ENCODE measurements at places on chromosomes 5 and 9. TPM values are rescaled to one million over a fixed set of nuclear protein-coding genes. Genes with fewer than 3 reads are reported as not detected.

The DNM1 gene
- total RNA-seq = 8.8 TPM

The TNFSF8 gene
- total RNA-seq = 6.5 TPM

The THBS4 gene
- total RNA-seq = 1.1 TPM

The FRMPD1 gene
- not detected for total RNA-seq

The PIK3R1 gene
- total RNA-seq = 52.3 TPM

The C5orf58 gene
- total RNA-seq = not detected

The NUTM2G gene
- total RNA-seq = not detected

The SMIM32 gene
- total RNA-seq = not detected

The SLC6A19 gene
- total RNA-seq = not detected

The DBH gene
- not detected for total RNA-seq

The ZNG1C gene
- 24.9 TPM for total RNA-seq

The BTNL3 gene
- not detected for total RNA-seq

The BHMT2 gene
- total RNA-seq = 1.5 TPM

GRCh38 chr9:129281506-129282145, 103.6 kb upstream of the IER5L start:
- H3K4me3 ChIP-seq = no peak overlapping the region
- DNase-seq = peak; percentile 64
- no peaks in the 10 kb centered on the region for H3K27me3 ChIP-seq
- no peaks in the 10 kb centered on the region for H3K36me3 ChIP-seq
- peak overlapping the region; percentile 56 for H3K27ac ChIP-seq
- H3K4me1 ChIP-seq = peaks cover 17% of the 10 kb centered on the region

- peak overlapping the region; percentile 74 for H3K27ac ChIP-seq
- DNase-seq = peak; percentile 87
- no peaks in the 10 kb centered on the region for H3K36me3 ChIP-seq
These were observed 931 bp downstream of the FAM219A start for GRCh38 chr9:34457266-34458012.

GRCh38 chr9:105206496-105206820, 38.0 kb upstream of the SLC44A1 start:
- H3K4me1 ChIP-seq = peaks cover 9% of the 10 kb centered on the region
- no peaks in the 10 kb centered on the region for H3K27me3 ChIP-seq
- DNase-seq = no peak
- no peak overlapping the region for H3K4me3 ChIP-seq

DNA sequence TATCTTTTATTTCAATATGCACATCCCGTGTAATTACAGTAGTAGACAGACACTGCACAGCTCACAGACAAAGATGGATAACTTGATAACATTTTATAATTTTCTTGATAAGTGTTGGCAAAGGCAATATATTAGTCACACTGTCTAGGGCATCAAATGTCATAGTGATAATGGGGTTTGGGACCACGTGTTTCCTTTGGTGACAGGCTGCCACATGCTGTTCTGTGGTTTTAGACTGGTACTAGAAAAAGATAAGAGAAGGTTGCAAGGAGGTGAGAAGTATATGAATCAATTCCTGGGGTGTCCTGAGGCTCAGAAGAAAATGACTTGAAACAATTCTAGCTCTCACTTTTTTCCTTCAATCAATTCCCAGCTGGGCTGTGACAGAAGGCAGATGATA, 258.8 kb upstream of the CHD1 start:
- H3K27ac ChIP-seq = no peak overlapping the region
- DNase-seq = no peak
- no peaks in the 10 kb centered on the region for H3K36me3 ChIP-seq
- no peaks in the 10 kb centered on the region for H3K4me1 ChIP-seq

- no peaks in the 10 kb centered on the region for H3K27me3 ChIP-seq
- no peak for DNase-seq
- H3K36me3 ChIP-seq = no peaks in the 10 kb centered on the region
- no peak overlapping the region for H3K4me3 ChIP-seq
These were observed 8.1 kb upstream of the UBE2D2 start for GRCh38 chr5:139552893-139553575.

GRCh38 chr5:38121420-38121819, 136.9 kb upstream of the EGFLAM start:
- H3K27ac ChIP-seq = no peak overlapping the region
- no peaks in the 10 kb centered on the region for H3K36me3 ChIP-seq
- H3K27me3 ChIP-seq = no peaks in the 10 kb centered on the region
- H3K4me1 ChIP-seq = no peaks in the 10 kb centered on the region
- H3K4me3 ChIP-seq = no peak overlapping the region

- peak overlapping the region; percentile 99 for H3K27ac ChIP-seq
- no peaks in the 10 kb centered on the region for H3K27me3 ChIP-seq
- peaks cover 28% of the 10 kb centered on the region for H3K4me1 ChIP-seq
- no peaks in the 10 kb centered on the region for H3K36me3 ChIP-seq
- H3K4me3 ChIP-seq = peak overlapping the region; percentile 71
- no peak for DNase-seq
These were observed 1.1 kb upstream of the SSBP2 start for GRCh38 chr5:81751836-81752643.

- H3K27me3 ChIP-seq = no peaks in the 10 kb centered on the region
- no peaks in the 10 kb centered on the region for H3K4me1 ChIP-seq
- no peak overlapping the region for H3K27ac ChIP-seq
- H3K4me3 ChIP-seq = no peak overlapping the region
These were observed 378.8 kb upstream of the TLE4 start for GRCh38 chr9:79193001-79193400.

GRCh38 chr5:119355685-119356611, at the start of gene TNFAIP8:
TNFAIP8 (plus strand) TSS chr5:119356019; CDS start chr5:119356091, 72 bp downstream.
- H3K27ac ChIP-seq = peak within 1 kb of the TSS; percentile 91
- peak; percentile 92 for DNase-seq
- peaks cover 55% of the 10 kb centered on the region for H3K4me1 ChIP-seq
- peak within 1 kb of the TSS; percentile 65 for H3K4me3 ChIP-seq

- DNase-seq = no peak
- H3K36me3 ChIP-seq = no peaks in the 10 kb centered on the region
- H3K27me3 ChIP-seq = no peaks in the 10 kb centered on the region
- H3K4me3 ChIP-seq = no peak overlapping the region
- H3K4me1 ChIP-seq = no peaks in the 10 kb centered on the region
These were observed 29.2 kb upstream of the TIFAB start for GRCh38 chr5:135481387-135481786.

- no peaks in the 10 kb centered on the region for H3K36me3 ChIP-seq
- DNase-seq = no peak
- no peak overlapping the region for H3K4me3 ChIP-seq
- H3K4me1 ChIP-seq = peaks cover 3% of the 10 kb centered on the region
- no peak overlapping the region for H3K27ac ChIP-seq
- H3K27me3 ChIP-seq = no peaks in the 10 kb centered on the region
These were observed 190.2 kb upstream of the NR3C1 start for GRCh38 chr5:143593723-143594122.

DNA sequence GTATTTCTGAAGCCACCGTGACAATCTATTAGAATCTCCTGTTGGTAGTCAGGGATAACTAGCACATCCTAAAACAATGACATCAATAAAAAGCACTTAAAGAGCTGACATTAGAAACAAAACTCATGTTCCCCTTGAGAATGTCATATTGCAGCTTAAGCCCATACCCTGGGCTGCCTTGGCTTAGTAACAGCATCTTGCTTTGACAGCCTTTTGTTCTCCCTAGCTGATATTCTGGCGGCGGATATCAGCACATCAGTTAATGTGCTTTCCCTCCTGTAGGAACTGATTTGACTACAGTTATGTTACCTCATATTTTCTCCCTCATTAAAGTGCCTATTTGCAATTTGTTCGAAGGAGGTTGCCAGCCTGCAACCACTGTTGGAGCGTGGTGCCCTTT, 214.1 kb downstream of the CD180 start:
- H3K4me3 ChIP-seq = no peak overlapping the region
- H3K4me1 ChIP-seq = no peaks in the 10 kb centered on the region
- DNase-seq = no peak

GRCh38 chr5:90983148-90983547, 400.0 kb downstream of the ARRDC3 start:
- no peak overlapping the region for H3K27ac ChIP-seq
- H3K36me3 ChIP-seq = no peaks in the 10 kb centered on the region
- no peak for DNase-seq
- H3K4me1 ChIP-seq = no peaks in the 10 kb centered on the region
- H3K27me3 ChIP-seq = no peaks in the 10 kb centered on the region
- no peak overlapping the region for H3K4me3 ChIP-seq

GRCh38 chr9:71655778-71656177, 112.5 kb downstream of the CEMIP2 start:
- no peak overlapping the region for H3K4me3 ChIP-seq
- no peaks in the 10 kb centered on the region for H3K36me3 ChIP-seq
- H3K4me1 ChIP-seq = no peaks in the 10 kb centered on the region
- DNase-seq = no peak
- no peaks in the 10 kb centered on the region for H3K27me3 ChIP-seq

GRCh38 chr5:133396187-133396741, 216.1 kb downstream of the FSTL4 start:
- no peaks in the 10 kb centered on the region for H3K4me1 ChIP-seq
- H3K4me3 ChIP-seq = no peak overlapping the region
- no peaks in the 10 kb centered on the region for H3K27me3 ChIP-seq

- H3K27me3 ChIP-seq = peaks cover 6% of the 10 kb centered on the region
- no peak for DNase-seq
- H3K27ac ChIP-seq = no peak overlapping the region
- no peak overlapping the region for H3K4me3 ChIP-seq
These were observed 5.7 kb downstream of the EDIL3 start for GRCh38 chr5:84378961-84379360.

DNA sequence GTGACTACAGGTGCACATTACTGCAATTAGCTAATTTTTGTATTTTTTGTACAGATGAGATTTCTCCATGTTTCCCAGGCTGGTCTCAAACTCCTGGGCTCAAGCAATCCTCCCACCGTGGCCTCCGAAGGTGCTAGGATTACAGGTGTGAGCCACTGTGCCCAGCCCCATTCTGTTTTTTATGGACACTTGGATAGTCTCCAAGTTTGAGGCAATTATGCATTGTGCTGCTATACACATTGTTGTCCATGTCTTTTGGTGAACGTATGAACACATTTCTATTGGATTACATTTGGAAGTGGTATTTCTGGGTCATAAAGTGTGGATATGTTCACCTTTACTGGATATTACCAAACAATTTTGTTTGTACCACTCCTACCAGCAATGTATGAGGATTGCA, 22.4 kb upstream of the PLPP1 start:
- H3K27ac ChIP-seq = no peak overlapping the region
- H3K4me1 ChIP-seq = no peaks in the 10 kb centered on the region
- H3K4me3 ChIP-seq = no peak overlapping the region
- no peaks in the 10 kb centered on the region for H3K36me3 ChIP-seq
- H3K27me3 ChIP-seq = no peaks in the 10 kb centered on the region
- DNase-seq = no peak

GRCh38 chr5:133364936-133365707, 247.2 kb downstream of the FSTL4 start:
- H3K27me3 ChIP-seq = no peaks in the 10 kb centered on the region
- no peaks in the 10 kb centered on the region for H3K4me1 ChIP-seq
- no peak overlapping the region for H3K4me3 ChIP-seq
- DNase-seq = no peak

DNA sequence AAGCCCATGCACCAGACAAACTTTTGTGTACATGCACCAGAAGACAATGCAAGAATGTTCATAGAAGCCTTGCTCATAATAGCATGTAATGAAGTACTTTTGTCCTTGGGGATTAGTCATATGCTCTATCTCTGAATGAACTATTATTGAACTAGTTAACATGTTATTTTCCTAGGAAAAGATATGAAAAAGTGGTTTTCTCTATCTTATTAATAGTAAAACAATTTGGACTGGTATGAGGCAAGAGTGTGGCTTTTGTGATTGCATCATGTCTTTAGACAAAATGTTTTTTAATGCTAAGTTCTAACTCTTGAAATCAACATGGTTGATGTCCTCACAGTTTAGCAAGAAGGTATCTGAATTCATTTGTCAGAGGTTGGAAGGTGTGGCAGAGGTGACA, 55.7 kb upstream of the SPDL1 start:
- no peaks in the 10 kb centered on the region for H3K4me1 ChIP-seq
- H3K36me3 ChIP-seq = no peaks in the 10 kb centered on the region
- H3K4me3 ChIP-seq = no peak overlapping the region
- no peak overlapping the region for H3K27ac ChIP-seq

DNA sequence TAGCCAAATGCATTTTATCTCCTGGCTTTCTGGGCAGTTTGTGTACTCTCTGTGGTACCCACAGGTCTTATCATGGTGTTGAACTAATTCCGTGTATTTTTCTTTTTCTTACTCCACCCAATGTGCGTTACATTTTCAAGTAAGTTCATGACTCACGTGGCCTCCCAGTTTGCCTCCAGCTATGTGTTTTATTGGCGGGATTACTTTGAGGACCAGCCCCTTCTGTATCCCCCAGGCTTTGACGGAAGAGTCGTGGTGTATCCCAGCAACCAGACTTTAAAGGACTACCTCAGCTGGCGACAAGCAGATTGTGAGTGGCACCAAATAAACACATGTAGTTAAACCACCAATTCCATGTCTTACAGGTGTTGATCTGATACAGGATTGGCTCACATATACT, 3.2 kb downstream of the THG1L start:
- H3K27me3 ChIP-seq = no peaks in the 10 kb centered on the region
- H3K4me1 ChIP-seq = peaks cover 5% of the 10 kb centered on the region
- H3K4me3 ChIP-seq = no peak overlapping the region
- no peak for DNase-seq

DNA sequence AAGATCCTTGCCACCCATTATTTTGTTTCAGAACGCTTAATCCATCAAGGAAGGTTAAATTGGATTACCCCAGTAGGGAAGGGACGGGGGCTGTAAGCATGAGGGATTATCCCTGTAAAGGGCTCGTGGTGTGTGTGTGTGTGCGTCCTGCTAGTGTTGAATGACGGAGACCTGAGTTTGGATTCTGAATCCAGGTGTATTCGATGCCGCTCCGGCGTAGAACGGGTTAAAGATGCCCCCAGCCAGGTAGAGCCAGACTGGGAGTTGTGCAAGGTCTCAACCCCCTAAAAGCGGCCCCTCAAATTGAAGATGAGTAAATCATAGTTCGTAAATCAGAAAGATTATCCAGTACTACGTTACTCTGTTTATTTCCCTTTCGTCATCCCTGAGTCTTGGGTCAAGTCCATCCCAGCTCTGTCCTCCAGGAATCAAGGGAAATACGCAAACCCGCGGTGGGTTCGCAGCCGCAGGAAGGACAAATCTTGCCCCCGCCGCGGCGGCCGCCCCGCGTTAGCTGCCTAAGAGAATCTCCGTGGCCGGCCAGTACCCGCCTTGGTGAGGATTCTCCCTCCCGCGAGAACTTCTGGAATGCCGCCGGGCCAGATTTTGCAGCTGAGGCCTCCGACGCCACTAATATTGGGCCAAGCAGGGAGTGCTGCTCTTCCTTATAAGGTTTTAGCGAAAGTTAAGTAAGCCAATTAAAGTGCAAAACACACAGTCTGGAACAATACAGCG, 586 bp upstream of the MTAP start:
- no peaks in the 10 kb centered on the region for H3K27me3 ChIP-seq
- H3K36me3 ChIP-seq = no peaks in the 10 kb centered on the region
- peaks cover 14% of the 10 kb centered on the region for H3K4me1 ChIP-seq
- H3K4me3 ChIP-seq = peak overlapping the region; percentile 92
- DNase-seq = peak; percentile 92
